ELR (cell line): ENCODE measurements at places on chromosomes 7 and 10.

DNA sequence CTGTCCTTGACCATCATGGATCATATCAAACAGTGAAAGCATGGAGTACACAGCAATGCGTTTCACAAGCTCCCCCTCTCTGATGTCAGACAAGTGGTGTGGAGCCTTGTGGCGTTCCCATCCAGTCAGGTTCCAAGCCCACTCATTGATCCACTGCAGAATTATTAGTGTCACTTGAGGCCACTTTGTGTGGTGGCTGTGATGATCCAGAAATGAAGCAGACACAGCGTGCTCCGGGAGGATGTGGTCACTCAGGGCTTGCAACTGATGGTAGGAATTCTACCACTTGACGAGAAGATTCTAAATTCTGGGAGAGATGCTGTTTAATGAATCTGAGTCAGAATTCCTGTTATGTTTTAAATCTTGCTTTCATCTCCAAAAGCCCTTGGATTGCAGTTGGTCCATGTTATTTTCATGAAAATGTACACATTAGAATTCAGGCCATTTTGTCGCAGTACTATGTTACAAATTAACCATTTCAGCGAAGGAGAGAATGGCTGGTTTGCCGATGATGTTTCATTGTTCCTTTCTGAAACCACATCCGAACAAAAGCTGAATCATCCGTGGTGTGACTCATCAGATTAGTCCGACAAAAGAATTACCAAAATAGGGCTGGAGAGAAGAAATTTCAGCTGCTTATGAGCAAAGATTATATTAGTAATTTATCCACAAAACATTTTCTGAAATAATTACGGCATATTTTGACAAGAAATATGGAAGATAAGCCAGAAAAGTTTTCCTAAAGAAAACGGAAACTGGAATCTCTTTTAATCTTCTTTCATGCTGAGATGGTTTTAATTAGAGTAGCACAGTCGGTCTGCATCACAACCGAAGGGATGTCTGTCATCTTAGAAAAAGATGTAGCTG is 48.1 kb downstream of the INSYN2A start:
- DNase-seq: peak; percentile 95

DNA sequence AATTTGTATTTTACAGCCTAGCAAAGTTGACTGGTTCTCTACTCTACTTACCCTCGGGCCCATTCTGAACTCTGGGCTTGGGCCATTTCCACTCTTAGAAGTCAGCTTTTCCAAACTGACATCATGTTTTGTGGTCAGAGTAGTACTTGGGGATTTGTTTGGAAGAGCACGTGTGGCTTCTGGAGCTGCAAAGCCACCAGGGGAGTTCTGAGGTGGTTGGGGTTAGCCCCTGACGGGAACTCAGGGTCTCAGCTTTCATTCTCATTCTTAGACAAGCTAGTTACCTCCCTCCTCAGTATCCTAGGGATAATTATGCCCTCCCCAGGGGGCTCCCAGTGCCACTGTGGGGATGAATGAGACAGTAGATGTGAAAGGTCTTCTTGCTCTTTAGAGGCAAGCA is 647.7 kb upstream of the GALNT17 start:
- DNase-seq: no peak

DNA sequence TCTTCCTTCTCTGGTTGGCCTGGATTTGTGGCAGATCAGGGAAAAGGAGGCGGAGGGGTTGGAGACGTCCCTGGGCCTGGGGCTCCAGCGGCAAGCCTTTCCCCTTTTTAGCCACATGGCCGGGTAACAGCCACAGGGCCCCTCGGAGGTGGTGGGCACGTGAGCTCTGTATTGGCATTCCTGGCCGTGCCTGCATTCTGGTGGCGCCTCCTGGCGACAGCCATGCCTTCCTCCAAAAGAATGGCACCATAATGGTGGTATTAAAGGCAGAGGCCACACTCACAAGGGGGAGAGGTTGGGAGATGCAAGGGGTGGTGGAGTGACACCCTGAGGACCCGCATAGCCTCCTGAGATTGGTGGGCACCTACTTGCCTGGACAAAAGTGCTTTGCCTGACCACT is 3.0 kb upstream of the AQP1 start:
- no peak for DNase-seq

GRCh38 chr10:91598211-91598977 is 34.5 kb downstream of the PPP1R3C start:
- peak; percentile 92 for DNase-seq

DNA sequence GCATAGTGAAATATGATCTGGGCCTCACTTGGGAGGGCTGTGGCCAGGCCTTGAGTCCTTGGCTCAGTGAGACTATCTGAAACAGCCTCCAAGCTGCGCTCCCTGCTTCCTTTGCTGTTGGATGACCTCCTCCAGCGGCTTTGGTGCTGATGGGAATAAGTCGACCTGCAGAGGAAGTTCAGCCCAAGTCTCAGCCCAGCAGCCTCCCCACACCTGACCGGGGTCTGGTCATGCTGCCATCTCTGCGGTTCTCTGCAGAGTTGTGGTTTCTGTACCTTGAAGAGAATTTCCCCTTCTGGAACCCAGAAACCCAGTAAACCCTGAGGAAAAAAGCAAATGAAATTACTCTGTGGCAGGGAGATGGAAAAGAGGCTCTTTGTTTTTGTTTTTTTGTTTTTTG is 4.6 kb upstream of the RBAK start:
- no peak for DNase-seq

DNA sequence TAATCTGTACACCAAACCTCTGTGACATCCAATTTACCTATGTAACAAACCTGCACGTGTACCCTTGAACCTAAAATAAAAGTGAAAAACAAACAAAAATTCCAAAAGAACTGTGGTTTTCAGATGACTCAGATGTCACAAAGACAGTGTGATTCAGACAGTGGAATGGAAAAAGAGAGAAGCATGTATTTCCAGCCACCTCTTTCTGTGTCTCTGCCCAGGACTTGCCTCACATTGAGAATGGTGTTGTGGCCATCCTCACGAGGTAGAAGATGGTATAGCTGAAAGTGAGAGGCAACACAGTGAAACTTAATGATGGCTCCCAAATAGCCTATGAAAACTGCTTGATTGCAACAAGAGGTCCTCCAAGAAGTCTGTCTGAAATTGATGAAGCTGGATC is 78.0 kb downstream of the ARL5B start:
- peak; percentile 14 for DNase-seq

GRCh38 chr10:16930540-16930939 is 113.3 kb upstream of the RSU1 start:
- DNase-seq: no peak

DNA sequence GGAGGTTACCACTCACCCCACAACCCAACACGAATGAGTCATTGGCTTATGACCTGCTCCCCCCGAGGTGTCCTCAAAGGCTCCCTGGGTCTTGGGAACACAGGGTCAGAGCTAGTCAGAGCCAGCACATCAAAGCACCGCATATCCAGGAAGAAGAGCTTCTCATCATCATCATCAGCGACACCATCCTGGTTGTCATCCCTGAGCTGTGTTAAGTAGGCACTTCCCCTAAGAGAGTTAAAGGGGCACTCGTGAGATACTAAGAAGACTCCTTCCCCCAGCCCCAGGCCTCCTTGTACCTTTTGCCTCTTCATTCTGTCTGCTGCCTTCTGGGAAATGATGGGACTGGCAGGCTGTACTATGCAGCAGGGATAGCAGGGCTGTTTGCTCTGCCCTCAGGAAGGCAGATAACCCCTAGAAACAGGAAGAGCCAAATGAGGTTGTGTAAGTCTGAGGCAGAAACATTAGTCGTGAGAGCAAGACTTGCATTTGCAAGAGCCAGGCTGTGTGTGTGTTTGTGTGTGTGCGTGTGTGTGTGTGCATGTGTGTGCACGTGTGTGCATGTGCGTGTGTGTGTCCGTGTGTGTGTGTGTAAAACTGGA is 11.1 kb upstream of the CPA1 start:
- peak; percentile 73 for DNase-seq

GRCh38 chr10:123331438-123331837 is 177.2 kb downstream of the BUB3 start:
- DNase-seq: no peak

DNA sequence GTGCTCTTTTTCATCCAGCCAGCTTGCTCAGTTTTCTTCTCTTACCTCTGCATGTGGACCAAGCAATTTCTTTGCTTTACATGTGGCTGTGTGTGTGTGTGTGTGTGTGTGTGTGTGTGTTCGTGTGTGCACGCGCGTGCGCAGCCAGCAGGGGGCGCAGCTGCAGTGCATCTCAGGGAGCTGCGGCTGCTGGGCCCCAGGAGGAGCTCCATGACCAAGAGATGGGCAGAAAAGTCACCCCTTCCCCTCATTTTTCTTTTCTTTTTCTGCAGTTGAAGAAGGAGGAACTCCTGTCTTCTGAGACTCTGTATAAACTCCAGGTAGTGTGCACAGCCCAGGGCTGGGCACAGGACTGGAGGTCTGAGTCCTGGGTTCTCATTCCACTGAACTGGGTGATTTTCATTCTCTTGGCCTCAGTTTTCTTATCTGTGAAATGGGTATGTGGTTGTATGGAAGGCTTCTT is 41.8 kb downstream of the BLNK start:
- peak; percentile 75 for DNase-seq
